ENCODE measurements at places on chromosomes 3 and 15.

DNA sequence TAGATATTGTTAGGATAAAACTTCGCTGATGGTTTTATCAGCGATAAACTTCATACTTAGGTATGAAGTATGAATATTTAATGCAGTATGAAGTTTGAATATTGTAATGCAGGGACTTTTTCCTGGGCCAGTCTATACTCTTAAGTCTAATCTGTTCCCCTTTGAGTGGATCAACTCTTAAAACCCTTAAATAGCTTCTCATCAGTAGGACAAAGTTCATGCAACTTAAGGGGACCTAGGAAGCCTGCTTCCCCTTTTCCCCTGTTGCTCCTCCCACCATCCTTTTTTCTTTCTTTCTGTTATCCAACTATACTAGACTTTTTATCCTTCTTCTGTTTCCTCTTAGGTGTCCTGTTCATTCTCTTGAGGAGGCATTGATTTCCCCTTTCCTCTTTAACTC is 78.7 kb downstream of the MITF start:
- DNase-seq, result no peak

GRCh38 chr3:55541016-55541415 is 53.9 kb upstream of the WNT5A start:
- DNase-seq, result no peak

DNA sequence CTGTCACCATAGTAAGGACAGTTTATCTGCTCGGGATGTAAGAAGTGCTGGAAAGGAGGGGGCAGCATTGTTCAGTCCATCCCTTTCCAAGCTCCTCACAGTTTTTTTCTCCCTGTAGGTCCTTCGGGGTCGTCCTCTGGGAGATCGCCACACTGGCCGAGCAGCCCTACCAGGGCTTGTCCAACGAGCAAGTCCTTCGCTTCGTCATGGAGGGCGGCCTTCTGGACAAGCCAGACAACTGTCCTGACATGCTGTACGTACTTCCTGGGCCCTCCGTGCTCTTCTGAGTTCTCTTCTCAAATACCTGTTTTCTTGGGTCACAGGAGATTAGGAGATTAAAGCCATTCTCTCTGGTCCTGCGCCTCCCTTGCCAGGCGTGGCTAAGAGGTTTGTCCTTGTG is 59.1 kb downstream of the PGPEP1L start:
- DNase-seq, result no peak

GRCh38 chr3:30012941-30013543 is 593.4 kb upstream of the TGFBR2 start:
- DNase-seq, result peak; percentile 32

GRCh38 chr15:78206326-78207109 is 27.8 kb downstream of the ACSBG1 start:
- no peak for DNase-seq

DNA sequence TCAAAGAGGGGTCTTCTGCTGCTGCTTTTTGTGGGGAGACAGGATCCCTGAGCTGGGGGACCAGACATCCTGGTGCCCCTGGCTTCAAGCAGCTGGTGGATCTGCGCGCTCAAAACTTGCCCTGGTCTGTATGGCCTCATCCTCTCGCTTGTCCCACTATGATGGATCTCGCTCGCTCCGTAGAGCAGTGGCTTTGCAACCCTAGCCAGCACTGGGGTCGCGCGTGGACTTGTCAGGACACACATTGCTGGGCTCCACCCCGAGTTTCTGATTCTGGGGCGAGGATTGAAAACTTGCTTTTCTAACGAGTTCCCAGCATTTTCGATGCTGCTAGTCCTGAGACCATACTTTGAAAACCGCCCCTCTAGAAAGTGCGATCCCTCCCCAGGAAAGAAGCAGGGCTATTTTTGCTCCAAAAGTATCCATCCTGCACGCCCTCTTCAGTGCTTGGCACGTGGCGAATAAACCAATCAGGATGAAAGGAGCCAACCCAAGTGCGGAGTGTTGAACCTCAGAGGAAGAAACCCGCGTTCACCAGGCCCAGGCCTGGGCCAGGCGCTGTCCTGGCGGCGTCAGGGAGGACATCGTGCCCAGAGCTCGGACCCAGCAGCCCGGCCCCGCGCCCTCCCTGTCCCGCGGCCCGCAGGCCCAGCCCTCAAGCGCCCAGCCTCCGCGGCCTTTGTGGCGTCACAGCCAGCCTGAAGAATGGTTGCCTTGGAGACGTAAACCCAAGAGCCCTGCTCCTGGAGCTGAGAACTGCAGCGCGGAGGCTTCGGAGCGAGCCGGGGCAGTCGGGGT is at the start of gene CFAP100:
CFAP100 (plus strand) TSS at position 731 of the 798 bp plus-strand sequence. CDS start 1,092 bp downstream, outside the sequence.
- no peak for DNase-seq

- no peak for DNase-seq
These were observed 129.1 kb upstream of the ANKRD28 start for GRCh38 chr3:15926871-15927270.

GRCh38 chr15:34701536-34701935 is 53.3 kb downstream of the GJD2 start:
- DNase-seq, result no peak

- no peak for DNase-seq
These were observed 18.1 kb upstream of the VWA5B2 start for GRCh38 chr3:184211297-184211696.

- peak; percentile 33 for DNase-seq
These were observed 1.4 kb downstream of the IGF1R start for GRCh38 chr15:98649472-98650416.

- DNase-seq, result no peak
These were observed 69.3 kb downstream of the PIK3R4 start for GRCh38 chr3:130677343-130677742.

DNA sequence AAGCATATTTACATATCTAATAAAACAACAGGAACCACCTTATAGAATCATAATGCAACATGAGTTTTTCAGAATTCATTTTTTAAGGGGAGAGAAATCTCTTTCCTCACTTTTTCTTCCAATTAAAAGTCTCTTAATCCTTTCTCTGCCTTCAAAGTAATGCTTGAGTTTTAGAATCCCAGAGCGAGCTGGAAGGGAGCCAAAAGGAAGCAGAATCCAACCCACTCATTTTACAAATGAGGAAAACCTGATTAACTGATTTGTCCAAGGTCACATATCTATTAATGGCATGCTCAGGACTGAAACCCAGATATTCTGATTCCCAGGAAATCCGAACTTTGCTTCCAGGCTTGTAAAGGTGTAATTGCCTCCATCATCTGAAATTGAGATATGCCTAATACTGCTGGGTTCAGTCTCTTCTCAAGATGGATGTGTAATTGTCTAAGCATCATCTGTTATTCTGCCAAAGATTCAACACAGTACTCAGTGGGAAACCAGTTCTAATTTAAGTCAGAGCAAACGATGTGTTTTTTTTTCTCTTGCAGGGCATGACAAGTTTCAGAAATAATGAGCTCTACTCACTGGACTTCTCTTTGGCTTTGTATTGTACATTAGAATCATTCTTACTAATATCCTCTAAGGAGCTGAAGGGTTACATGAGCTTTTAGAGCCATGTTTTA is 481.4 kb upstream of the CFAP20DC start:
- DNase-seq, result no peak

DNA sequence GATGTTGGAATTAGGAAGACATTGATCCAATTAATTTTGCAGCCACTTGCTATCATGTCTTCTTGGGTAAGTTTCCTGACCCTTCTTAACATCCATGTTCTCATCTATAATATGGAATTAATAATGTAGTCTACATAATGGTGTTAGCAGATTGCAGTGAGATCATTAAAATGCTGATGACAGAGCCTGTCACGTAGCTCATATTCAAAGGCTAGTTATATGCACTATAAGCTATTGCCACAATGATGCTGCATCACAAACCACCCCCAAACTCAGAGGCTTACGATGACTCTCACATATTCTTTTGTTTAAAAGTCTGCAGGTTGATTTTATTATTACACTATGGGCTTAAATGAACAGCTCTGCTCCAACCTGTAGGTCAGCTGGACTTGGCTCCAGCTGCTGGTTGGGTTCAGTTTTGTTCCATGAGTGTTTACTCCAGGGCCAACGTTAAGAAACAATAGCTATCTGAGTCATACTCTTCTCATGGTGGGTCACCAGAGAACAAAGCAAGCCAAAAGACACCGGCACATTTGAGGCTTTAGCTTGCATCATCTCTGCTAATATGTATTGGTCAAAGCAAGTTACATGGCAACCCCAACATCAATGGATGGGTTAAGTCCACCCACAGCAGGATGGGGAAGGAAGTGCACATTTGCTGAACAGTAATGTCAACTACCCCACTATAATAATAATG is 250.0 kb upstream of the SLCO3A1 start:
- DNase-seq, result no peak

- no peak for DNase-seq
These were observed 71.7 kb downstream of the P3H2 start for GRCh38 chr3:190048932-190049441.

GRCh38 chr3:89955156-89955555 is 847.7 kb downstream of the EPHA3 start:
- no peak for DNase-seq

DNA sequence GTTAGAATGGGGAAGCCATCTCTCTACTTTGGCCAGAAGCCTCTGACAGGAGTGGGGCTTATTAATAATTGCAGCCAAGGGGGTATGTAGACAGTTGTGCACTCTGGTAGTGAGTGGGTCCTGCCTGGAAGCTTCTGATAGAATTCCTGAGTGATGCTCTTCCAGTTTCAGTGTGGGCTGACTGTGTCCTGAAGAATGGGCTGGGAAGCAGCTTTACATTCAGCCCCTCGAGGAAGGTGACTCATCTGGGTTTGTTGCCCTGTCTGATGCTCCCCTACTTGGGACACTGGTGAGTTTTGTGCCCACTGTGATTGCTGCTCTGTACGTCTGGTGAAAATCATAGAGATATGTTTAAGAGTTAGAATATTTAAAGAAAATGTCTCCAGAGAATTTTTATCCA is 444.7 kb upstream of the RBMS3 start:
- no peak for DNase-seq

DNA sequence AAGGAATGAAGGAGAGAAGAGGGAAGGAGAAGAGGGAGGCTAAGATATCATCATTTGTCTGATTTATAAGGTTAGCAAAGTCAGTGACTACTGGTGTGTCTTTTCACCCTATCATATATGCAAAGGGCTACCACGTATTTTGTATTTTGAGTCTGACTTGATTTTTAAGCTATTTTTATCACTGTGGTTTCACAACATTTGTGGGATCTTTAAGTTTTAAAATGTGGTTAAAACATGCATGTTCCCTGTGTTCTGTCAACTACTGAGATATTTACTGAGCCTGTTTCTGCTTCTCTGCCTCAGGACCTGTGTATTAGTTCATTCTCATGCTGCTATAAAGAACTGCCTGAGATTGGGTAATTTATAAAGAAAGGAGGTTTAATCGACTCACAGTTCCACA is 22.5 kb upstream of the SPTSSB start:
- no peak for DNase-seq

DNA sequence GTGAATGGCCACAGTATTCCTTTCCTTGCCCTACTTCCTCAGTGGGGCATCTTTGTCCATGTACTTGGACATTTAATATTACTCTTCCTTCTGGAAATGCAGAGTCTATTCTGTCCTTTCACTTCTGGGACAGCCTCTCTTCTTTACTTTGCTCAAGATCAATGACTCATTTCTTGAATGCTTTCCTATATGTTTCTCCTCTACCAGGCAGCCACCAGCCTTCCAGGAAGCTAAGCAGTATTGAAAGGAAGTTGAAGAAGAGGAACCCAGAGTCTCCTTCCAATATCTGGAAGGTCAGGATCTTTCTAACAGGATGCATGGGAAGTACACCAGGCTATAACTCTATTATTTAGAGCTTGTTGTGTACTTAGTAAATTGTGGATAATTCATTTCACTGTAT is 182.8 kb downstream of the CD47 start:
- no peak for DNase-seq

Measured in activated T-cell treated with anti-CD3 and anti-CD28 coated beads for 4 hours (primary cell).